CD8-positive, alpha-beta memory T cell (primary cell): ENCODE measurements at places on chromosomes 7 and 10. TPM values are rescaled to one million over a fixed set of nuclear protein-coding genes. Genes with fewer than 3 reads are reported as not detected.

The AKR1B15 gene
- polyA plus RNA-seq, result not detected

The GRID2IP gene
- not detected for polyA plus RNA-seq

The EPHA1 gene
- 4.6 TPM for polyA plus RNA-seq

The CDK13 gene
- 45.8 TPM for polyA plus RNA-seq

The SLC26A4 gene
- not detected for polyA plus RNA-seq

The TET1 gene
- polyA plus RNA-seq, result 1.9 TPM

The RADIL gene
- polyA plus RNA-seq, result not detected

The OR9A2 gene
- polyA plus RNA-seq, result not detected

The PNLIPRP3 gene
- not detected for polyA plus RNA-seq

The FAM25A gene
- not detected for polyA plus RNA-seq

The KLF14 gene
- polyA plus RNA-seq, result not detected

- DNase-seq, result no peak
These were observed 64.9 kb upstream of the ADRB1 start for GRCh38 chr10:113978802-113979201.

DNA sequence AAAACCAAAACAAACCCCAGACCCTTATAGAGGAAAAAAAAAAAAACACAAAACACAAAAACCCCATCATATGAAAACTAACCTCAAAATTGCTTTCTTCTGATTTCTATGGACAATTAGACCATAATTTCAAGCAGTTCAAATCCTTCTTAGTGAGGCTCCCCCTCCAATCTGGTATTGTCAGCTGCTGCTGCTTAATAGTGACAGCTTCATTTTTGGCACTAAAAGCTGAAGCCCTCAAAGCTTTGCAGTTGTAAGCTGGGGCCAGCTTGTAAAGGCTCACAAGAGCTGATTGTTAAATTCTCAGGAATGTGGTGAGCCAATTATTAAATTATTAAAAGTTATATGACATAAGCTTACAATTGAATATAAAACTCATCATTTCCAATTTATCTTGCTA lies 21.9 kb downstream of the ATXN7L1 start:
- DNase-seq, result no peak

DNA sequence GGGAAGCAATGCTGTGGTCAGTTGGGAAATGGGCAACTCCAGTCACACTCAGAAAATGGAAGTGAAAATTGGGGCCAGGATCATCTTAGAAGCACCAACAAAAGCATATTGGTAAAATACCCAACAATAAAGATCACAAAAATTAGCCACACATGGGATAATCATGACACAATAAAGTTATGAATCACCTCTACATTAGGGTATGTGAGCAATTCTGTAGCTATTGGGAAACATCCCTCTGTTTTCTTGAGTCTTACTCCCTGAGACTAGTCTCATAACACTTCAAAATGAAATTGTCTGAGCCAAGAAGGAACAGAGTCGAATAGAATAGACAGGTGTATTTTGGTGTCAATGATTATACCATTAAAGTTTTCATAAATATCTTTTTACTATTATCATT lies 178.3 kb downstream of the DYNC1I1 start:
- no peak for DNase-seq

- no peak for DNase-seq
These were observed 576.3 kb downstream of the GFRA1 start for GRCh38 chr10:115696747-115697146.

- DNase-seq, result peak; percentile 26
These were observed 2.4 kb downstream of the MKX start for GRCh38 chr10:27743012-27743876.

DNA sequence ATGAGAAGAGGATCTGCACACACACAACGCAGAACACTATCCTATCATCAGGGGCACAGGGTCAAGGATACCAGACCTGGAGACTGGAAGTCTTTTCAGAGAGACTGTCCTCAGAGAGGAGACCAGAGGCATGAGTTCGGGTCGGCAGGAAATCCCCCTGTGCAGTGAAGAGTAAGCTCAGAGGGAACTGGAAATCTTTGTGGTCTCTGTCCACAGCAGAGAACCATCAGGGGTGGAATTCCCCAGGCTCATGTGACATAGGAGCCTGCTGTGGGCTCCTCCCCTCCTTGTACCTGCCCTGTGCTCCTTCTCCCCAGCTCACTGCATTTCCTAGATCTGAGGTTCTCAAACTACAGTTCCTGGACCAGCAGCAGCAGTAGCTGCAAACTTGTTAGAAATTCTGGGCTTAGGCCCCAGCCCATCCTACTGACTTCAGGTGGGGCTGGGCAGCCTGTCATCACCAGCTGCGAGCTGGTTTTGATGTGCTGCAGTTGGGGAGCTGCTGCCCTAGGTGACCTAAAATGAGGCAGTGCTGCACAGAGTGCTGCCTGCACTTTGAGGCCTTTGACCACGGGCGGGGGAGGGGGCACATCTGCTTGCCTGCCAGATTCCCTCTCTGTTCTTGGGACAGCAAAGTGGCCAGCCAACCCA lies 2.4 kb downstream of the ZMIZ2 start:
- DNase-seq, result peak; percentile 55

DNA sequence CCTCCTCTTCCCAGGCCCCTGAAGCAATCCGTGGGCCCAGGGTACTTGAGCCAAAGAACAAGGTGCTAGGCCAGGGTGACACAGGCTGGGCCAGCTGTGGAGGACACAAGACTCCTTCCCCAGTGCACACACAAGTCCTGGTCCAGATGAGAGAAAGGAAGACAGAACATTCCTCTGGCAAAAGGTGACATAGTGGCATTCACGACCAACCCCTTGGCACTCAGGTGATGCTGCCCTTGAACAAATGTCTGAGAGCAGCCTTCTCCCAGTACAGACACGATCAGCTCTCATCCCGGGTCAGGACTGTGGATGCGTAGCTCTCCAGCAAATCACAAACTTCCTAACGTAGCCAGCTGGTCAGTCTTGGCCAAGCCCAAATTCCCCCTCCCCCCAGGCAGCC lies 118.5 kb downstream of the OAT start:
- DNase-seq, result no peak

- DNase-seq, result no peak
These were observed 29.9 kb downstream of the RNLS start for GRCh38 chr10:88553116-88553752.

- no peak for DNase-seq
These were observed 39.1 kb downstream of the SUFU start for GRCh38 chr10:102542800-102543418.

GRCh38 chr7:121406944-121407343 lies 10.8 kb upstream of the FAM3C start:
- no peak for DNase-seq

DNA sequence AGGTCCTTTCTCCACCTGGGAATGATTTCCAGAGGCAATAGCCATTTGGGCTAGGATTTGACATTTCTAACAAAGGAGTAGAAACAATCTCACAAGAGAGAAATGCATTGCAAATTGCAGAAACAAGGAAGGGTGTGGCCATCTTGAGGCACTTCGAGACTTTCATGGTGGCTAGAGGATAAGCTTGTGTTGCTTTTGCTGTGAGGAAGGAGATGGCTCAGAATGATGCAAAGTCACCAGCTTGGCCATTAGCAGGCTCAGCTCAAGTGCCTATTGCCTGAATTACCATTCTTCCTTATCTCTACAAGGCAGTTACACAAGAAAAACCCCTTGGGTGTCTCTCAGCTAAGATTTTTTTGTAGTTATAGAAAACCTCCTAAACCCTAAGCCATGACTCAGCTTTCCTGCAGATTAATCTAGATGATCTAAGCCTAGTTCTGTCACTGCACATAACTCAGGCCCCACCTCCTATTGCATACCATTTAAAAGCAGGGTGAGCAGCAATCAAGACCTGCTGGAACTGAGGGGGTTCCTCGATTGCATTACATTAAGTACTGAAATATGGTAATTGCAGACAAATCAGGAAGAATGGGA lies 683.1 kb downstream of the NRG3 start:
- DNase-seq, result no peak

- DNase-seq, result no peak
These were observed 33.8 kb upstream of the ZFAND2A start for GRCh38 chr7:1193593-1194424.

GRCh38 chr10:48490946-48491345 lies 113.9 kb downstream of the ARHGAP22 start:
- no peak for DNase-seq

GRCh38 chr7:148325208-148325607 lies 265.4 kb upstream of the C7orf33 start:
- no peak for DNase-seq

DNA sequence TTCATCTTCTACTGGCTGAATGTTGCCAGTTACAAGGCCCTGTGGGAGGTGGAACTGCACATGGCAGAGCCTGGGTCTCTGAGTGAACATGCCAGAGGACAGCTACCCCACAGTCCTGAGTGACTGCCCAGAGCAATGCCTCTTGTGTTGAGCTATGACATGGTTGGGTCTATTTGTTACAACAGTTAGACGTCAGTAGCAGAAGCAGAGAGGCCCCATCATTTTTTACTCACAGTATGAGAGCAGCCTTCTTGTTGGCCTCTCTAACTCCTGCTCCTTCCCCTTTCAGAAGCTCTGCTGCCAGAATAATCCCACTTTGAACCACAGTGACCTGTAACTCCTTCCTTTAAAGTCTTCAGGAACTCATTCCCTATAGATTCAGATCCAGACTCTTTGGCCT lies 30.8 kb upstream of the NRP1 start:
- DNase-seq, result no peak

DNA sequence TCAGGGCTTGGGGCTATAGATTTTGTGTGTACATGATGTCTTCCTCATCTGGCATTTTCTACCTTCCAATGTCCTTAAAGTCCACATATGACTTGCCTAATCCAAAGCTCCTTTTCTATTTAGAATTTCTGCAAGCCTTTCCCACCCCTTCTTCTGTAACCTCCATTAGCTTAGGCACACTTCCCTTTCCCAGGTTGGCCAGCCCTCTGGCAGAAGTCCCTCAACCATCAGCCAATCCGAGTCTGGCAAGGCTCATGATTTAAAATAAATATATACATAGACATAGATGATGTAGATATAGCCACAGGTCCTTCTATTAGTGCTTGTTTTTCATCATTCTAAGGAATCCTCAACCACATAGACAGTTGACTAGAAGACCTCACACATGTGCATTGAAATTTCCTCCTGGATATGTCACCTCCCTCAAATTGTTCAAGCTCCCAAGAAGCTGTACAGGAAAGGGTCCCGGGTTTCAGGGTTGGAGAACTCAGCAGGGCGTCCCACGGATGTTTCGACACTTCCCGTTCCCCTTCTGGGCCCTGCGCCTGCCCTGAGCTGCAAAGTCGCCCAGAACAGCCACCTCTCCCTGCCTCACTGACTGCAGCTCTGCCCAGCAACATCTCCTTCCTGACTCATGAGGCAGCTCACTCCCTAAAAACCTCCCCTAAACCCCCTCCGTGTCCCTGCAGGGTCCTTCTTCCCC lies 20.4 kb upstream of the PIK3AP1 start:
- DNase-seq, result no peak

GRCh38 chr7:30191809-30192208 lies 57.0 kb downstream of the MTURN start:
- no peak for DNase-seq

GRCh38 chr10:1475771-1476454 lies 261.4 kb downstream of the ADARB2 start:
- no peak for DNase-seq

- no peak for DNase-seq
These were observed 74.7 kb upstream of the PFKP start for GRCh38 chr10:2992401-2993198.
